Activated T-helper 1 cell treated with anti-CD3 and anti-CD28 coated beads, Interleukin-2, amount 50 U/mL, for 16 hours (primary cell): ENCODE measurements at places on chromosomes 3 and 15.

DNA sequence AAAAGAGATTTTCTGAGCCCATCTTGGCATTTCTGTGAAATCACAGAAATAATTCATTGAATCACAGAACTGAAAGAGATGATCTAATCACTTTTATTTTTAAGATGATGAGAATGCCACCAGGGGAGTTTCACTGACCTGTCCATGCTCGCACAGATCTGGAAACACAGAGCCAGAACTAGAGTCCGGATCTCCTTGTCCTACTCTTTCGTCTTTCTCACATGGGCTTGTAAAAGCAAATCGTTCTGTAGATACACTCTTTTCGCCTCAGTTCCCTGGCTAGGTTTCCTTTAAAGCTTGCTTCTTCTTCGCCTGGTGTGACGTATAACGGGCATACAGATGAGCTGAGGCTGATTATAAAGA is 122.5 kb upstream of the SPRED1 start:
- no peak for DNase-seq

GRCh38 chr15:31300981-31301672 is 25.5 kb upstream of the KLF13 start:
- DNase-seq: no peak

DNA sequence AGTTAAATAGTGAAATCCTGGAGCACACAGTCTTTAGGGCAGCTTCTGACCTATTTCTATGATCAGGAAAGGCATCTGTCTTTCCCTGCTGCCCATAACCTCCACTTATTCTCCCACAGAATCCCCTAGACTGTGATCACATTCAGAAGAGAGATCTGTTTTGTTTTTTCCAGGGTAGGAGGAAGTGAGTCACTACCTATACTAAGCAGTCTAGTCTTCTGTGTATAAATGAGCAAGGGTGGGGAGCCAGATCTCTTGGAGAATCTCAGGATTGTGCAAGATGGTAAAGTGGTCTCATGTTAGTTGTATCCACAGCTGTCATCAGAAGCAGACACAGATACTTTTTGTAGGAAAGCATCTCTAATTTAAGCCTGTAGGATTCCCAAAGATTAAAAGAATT is 11.8 kb upstream of the FBXO22 start:
- DNase-seq: no peak

DNA sequence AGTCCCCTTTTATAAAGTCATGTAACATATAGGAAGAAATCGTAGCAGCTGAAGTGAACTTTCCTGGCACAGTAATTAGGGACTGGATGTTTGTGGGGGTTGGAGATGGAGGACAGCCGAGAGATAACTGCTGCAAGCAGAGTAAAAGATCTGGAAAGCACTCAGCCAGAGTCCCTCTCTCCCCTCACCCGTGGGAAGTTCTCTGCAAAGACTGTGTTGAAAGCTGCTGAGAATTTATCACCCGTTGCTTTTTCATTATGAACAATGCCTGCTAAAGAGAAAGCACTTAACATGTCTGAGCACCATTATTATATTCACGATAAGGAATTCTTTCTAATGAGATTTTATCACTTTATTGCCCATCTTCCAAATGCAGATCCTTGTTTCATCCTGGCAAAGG is 248.8 kb downstream of the SHOX2 start:
- DNase-seq: no peak

DNA sequence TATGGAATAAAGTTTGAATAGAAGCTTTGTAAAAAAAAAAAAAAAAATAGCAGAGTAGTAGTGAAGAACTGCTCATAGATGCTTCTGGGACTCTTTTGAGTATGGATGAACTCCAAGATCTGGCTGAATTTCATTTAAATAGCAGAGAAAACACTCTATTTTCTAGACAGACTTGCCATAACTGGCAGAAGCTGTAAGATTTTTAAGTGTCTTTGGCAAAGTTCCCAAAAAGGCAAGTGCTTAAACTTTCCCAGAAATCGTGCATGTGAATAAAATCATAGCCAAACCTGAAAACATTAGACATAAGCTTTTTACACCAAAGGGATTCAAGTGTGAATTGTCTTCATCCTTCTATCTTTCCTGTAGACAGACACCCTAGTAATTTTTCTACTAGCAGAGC is 110.3 kb upstream of the MITF start:
- no peak for DNase-seq

GRCh38 chr15:91499774-91500383 is 353.6 kb upstream of the SLCO3A1 start:
- no peak for DNase-seq

DNA sequence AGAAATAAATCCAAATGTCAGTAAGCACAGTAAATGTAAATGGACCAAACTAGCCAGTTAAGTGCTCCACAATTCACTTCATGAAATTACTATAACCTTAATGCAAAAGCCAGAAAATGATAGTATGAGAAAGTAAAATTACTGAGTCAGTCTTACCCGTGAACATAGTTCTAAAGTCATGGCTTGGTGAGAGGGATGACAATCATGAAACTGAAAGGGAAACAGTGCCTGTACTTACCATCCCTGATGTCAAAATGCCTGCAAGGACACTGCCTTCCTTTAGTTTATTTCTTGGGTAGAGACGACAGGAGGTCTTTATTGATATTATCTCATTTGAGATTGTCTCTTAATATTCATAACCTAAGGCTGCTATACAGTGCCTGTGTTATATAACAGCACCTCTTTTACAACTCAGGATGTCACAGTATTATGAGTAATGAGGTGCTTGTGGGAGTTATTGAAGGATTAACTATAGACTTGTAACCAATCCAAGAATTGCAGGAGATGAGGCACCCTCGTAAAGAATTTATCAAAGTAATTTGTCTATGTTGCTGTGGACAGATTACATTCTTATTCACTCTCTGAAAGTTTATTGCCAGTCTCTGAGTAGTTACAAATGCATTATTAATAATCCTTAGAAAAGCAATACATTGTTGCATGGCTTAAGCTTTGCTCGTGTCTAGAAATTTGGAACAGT is 142.9 kb upstream of the BFSP2 start:
- DNase-seq: no peak
